ENCODE measurements at places on chromosomes 4 and X.

DNA sequence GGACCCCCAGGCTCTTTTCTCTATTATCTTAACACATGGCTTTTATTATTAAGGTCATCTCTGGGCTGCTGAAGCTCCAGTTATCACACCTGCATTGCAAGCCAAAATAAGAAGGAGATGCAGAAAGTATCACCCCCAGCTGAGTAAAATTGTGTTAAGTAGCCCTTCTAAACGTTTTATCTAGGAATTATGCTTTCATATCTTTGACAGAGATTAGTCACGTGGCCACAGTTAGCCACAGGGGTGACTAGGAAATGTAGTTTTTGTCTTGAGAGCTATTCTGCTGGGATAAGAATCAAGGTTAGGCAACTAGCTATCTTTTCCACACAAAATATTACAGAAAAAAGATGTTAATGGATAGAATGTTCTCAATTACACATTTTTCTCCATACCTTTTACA lies 102.1 kb downstream of the ANXA3 start:
- H3K27ac ChIP-seq, result no peak overlapping the region
- H3K4me3 ChIP-seq, result no peak overlapping the region
- DNase-seq, result no peak
- no peaks in the 10 kb centered on the region for H3K36me3 ChIP-seq
- peaks cover 18% of the 10 kb centered on the region for H3K4me1 ChIP-seq

- no peak overlapping the region for H3K27ac ChIP-seq
- H3K4me3 ChIP-seq, result no peak overlapping the region
- H3K4me1 ChIP-seq, result peaks cover 6% of the 10 kb centered on the region
- DNase-seq, result peak; percentile 71
- H3K27me3 ChIP-seq, result peaks cover 12% of the 10 kb centered on the region
Observed at GRCh38 chr4:21775703-21776102, 172.9 kb downstream of the KCNIP4 start.

DNA sequence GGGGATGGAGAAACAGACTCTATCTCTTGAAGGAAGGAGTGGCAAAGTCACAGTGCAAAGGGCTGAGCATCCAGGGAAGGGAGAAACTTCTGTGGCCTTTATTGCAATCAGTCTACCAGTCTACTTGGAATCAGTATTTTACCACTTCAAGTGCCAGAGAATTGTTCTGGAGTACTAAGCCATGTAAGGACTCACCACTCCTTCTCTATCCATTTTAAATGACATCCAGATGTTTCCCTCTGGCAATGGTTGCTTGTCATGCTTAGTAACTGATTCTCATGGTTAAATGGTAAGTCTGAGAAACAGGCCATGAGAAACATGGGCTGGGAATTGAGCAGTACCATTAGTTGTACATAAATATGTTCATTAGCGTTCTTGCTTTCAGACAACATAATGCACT lies 21.1 kb upstream of the SMIM10 start:
- no peaks in the 10 kb centered on the region for H3K27me3 ChIP-seq
- H3K4me1 ChIP-seq, result no peaks in the 10 kb centered on the region
- H3K27ac ChIP-seq, result no peak overlapping the region
- DNase-seq, result no peak
- H3K36me3 ChIP-seq, result no peaks in the 10 kb centered on the region

GRCh38 chr4:54659313-54659712 lies 1.6 kb downstream of the KIT start:
- no peaks in the 10 kb centered on the region for H3K27me3 ChIP-seq
- peak overlapping the region; percentile 84 for H3K4me3 ChIP-seq
- no peak overlapping the region for H3K27ac ChIP-seq
- peaks cover 46% of the 10 kb centered on the region for H3K4me1 ChIP-seq
- DNase-seq, result no peak
- no peaks in the 10 kb centered on the region for H3K36me3 ChIP-seq

DNA sequence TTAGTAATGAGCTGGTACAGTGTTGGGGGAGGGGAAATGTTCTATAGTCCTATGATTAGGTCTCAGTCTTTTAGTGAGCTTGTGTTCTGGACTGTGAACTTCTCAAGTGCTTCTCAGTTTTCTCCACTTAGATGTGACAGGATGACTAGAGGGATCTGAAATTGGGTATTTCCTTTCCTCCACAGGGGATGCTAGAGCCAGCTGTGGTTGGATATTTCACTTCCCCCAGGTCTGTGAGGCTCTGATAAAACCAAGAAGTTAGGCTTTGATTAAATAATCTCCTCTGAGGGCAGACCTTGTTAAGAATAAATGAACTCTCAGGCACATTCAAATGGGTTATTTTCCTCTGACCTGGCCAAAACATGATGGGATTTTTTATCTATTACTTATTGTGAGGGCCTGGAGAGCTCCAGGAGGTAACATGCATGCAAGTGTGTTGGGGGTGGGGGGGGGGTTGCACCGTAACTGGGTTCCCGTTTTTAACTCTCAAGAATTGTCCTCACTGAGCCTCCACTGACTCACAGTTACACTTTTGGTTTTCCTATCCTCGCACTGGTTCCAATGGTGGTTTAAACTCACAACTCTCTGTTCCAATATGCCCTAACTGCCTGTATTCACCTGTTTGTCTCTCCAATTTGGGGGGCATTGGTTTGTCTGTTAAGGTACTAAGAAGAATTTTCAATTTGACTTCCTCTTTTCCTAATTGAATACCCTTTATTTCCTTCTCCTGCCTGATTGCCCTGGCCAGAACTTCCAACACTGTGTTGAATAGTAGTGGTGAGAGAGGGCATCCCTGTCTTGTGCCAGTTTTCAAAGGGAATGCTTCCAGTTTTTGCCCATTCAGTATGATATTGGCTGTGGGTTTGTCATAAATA lies 28.1 kb upstream of the GLRA3 start:
- no peak for DNase-seq
- no peaks in the 10 kb centered on the region for H3K36me3 ChIP-seq
- H3K27me3 ChIP-seq, result no peaks in the 10 kb centered on the region
- H3K4me1 ChIP-seq, result no peaks in the 10 kb centered on the region
- no peak overlapping the region for H3K4me3 ChIP-seq
- H3K27ac ChIP-seq, result no peak overlapping the region

Data from chondrocyte (in vitro differentiated cells).